RCC 7860 (cell line): ENCODE measurements at places on chromosomes 3 and 15.
A peak's percentile ranks its signal among the peaks of the same experiment; 100 is the strongest.

DNA sequence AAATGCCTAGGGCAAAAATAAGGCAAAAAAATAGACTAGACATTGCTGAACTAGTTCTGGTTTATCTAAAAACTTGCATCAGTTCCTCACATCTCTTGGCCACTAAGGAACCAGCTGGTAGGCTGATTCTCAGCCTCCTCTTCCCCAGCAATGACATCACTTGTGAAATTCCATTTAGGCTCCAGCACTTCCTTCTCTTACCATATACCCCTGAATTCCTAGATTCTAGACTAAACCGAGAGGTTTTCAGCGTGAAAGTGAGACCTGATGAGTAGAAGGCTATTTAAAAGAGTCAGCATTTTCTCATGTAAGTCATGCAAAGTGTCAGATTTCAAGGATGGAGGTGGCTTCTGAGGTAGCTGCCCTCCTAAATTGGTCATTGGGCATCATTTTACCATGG is 247.1 kb upstream of the CDIN1 start:
- DNase-seq = no peak

DNA sequence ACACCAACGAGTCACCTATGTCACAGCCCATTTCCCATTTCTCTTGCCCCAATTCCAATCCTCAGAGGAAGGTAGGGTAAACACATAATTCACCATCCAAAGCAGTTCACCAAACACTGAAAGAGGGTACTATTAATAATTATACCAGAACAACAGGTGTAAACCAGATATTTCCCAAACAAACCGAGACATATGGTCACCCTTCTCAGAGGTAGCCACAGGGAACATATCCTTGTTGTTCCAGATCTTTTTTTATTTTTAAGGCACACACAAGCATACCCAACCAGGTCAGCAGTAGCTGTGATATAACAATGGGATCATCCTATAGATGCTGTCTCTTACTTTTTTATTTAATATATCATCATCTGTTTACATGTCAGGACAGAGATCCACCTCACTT is 24.7 kb downstream of the MAGI1 start:
- DNase-seq = no peak

- no peak for DNase-seq
Measured at GRCh38 chr3:171443211-171443957, 16.8 kb downstream of the TNIK start.

DNA sequence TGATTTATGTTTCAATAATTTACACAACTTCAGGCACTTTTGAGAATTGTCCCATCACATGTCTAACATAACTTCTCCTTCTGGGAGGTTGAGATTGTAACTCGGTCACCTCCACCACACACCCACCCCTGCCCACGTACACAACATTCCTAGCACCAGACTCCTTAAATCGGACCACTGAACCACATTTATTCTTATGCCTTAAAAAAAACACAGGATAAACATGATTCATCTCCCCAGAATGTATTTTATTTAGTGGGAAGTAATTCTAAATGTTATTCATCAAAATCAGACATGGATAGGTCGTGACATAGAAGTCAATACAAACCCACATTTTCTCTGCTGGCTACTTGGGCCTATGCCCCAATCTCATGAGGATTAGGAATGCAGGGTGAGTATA is 3.0 kb downstream of the SNTN start:
- peak; percentile 80 for DNase-seq

GRCh38 chr3:78881501-78881900 is 886.3 kb downstream of the ROBO1 start:
- no peak for DNase-seq

GRCh38 chr3:190696777-190697501 is 165.6 kb downstream of the GMNC start:
- DNase-seq = no peak

- DNase-seq = no peak
Measured at GRCh38 chr3:15346516-15346915, 14.1 kb upstream of the SH3BP5 start.

DNA sequence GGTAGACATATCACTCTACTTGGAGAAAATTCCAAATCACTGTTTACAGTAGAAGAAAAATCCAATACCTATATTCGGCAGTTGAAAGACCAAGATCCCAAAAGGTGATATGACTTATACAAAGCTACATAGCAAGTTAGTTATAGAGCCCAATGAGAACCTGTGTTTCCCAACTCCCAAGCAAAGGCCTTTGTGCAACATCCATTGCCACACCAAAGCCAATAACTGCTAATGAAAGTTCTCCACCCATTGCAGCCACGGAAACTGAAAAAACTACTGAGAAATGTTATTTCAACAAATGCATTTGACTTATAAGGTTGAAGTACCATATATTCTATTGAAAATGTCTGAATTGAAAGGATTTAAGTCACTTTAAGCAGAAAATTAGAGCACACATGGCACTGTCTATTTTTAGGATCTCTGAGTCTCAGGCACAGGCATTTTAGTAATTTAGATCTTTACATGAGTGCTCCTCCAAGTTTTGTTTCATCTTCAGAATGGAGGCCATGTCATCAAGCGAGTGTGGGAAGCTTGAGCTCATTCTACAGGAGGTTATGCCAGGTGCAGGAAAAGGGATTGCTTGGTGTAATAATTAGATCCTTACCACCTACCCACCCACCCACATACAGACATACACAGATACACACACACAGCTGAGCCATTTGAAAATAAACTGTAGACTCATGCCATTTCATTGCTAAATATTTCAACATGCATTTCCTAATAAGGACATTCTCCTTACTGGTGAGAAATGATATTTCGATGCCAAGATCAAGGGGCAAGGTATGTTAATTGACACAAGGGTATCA is 19.7 kb upstream of the ANO10 start:
- DNase-seq = no peak

DNA sequence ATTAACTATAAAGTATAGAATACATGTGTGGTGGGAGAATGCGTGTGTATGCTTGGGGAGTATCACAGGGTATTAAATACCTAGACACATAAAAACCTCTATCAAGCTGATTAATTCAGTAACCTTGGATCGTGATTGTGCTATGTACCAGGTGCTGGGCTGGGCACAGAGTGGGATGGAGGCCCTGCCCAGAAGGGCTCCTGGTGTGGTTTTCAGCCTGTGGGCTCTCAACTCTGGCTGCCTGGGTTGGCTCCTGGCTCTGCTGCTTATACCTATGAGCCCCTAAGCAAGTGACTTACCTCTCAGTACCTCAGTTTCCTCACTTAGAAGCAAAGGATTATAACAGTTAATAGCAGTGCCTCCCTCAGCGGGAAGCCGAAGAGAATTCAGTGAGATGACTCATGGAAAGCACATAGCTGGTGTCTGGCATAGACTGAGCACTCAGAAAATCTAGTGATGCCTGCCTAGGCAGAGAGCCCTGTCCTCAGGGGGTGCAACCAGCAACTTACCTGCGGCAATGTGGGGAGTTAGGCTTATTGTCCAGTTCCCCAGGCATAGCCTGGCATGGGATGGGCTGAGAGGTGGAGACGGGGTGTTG is 90.6 kb upstream of the MYZAP start:
- peak; percentile 32 for DNase-seq

- DNase-seq = no peak
Measured at GRCh38 chr3:149796026-149796425, 3.7 kb upstream of the ANKUB1 start.

DNA sequence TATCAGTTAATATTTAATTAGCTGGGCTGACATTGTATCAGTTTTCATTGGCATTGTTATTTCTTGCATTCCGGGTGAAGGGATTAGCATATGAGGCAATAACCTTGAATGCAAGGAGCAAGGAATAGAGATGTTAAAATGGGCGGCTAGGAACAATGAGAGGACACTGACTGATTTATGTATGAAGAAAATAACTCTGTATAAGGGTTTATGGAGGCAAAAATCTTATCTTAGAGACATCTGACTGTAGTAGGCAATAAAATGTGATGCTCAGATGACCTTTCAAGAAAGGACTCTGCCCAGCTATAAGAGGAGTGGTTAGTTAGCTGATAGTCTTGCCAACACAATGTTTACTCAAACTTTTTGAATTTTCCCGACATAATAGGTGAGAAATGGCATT is 158.3 kb downstream of the EFHB start:
- DNase-seq = no peak

GRCh38 chr3:13192471-13193213 is 119.4 kb upstream of the IQSEC1 start:
- no peak for DNase-seq

GRCh38 chr3:172341482-172342059 is 106.7 kb downstream of the GHSR start:
- peak; percentile 51 for DNase-seq

GRCh38 chr3:134035836-134036235 is 6.1 kb upstream of the SLCO2A1 start:
- no peak for DNase-seq

DNA sequence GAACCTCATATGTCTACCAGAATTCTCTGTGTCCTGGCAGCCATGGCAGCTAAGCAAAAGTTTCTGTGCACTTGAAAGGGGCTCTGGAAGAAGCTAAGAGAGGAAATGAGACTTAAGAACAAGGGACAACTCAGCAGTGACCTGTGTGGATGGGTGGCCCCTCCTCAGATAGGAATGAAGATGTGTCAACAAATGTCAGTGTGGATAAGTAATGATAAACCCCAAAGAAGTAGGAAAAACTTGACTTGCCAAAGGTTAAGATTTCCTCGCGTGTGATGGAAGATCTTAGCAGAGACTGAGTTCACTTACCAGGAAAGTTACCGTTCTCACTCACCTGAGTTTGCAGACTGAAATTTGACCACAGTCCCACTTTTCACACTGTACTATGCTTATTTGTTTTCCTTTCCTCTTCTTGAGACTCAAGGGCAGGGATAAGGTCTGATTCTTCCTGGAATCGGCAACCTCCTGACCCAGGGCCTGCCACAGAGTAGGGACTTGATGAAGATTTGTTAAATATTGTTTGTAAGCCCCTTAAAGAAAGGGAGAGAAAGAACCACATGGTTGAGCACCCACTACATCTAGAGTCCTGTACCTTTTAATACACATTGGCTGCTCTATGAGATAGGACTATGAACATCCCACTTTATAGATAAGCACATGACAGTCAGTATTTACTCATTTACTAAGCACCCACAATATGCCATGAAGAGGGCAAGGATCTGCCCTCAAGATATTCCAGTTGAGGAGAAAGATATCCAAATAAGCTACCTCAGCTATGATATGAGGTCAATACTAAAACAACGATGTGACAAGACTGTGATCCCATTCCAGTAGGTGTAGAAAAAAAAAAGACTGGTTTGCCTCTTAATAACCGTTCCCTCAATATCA is 7.3 kb upstream of the HRH1 start:
- DNase-seq = no peak

GRCh38 chr3:130517602-130518001 is 625 bp downstream of the COL6A6 start:
- DNase-seq = no peak
